ENCODE measurements at places on chromosomes 2 and 18.

DNA sequence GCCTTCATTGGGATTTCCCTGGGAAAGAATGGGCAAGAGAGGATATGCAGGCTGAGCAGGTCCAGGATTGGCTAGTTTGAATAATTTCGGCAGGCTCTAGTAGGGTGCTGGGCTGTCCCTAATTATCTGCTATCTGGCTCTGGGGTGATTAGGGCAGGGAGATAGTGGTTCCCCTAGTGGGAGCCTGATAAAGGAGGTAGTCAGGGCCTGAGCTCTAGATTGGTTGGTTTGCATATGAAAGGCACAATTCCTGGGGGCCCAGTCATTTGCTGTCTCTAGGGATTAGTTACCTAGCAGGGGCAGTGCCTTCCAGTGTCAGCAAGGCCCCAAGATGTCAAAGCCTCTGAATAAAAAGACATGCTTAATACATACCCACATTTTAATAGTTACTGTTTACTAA is 690.1 kb upstream of the KLHL29 start:
- DNase-seq, result no peak

DNA sequence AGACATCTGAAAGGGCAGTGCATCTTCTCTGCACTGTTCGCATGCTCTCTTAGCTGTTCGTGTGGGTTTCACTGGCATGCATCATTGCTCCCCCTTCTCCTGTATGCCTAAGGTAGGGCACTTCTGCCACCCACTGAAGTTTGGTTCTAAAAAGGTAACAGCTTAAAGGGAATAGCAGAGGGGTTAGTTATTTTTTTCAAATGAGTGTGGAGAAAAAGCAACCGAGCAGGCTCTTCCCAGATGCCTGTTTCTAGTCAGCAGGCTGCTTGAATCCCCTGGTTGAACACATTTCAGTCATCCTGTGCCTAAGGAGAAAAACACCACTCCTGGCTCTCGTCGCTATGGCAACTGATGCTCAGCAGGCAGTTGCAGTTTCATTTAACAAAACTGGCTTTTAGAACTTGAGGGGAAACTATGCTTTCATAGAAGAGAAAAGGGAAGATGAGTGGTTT is 69.8 kb upstream of the GALNT3 start:
- DNase-seq, result peak; percentile 53

DNA sequence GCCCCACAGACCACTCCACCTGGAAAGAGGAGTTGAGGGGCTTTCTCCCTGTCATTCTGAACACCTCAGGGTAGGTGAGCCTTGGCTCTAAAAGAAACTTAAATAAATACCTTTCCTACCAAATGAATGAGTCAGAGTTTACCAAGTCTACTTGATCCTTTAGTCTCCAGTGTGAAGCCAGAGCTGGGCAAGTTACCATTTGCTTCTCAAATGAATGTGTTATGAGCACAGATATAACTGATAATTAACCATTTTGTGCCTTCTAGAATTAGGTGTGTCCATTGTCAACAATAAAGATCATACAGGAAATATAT is 347.7 kb downstream of the KIAA1328 start:
- DNase-seq, result no peak

- DNase-seq, result no peak
These were observed 3.3 kb upstream of the POU3F3 start for GRCh38 chr2:104850361-104851290.

DNA sequence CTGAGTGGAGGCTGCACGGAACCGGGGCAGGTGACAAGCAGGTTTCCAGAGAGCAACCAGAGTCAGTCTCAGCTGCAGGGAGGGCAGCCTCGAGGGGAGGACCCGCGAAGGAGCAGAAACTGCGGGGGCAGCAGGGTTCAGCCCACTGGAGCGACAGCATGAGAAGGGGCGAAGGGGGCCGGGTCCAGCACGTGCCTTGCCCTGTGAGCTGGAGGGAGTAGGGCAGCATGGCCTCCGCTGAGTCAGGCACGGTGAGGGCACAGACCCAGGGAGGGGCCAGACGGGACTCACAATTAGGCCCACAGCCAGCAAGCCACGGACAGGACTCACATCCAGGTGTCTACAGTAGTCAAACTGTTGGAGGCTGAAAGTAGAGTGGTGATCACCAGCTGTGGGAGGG is 22.7 kb upstream of the ATP9B start:
- no peak for DNase-seq

GRCh38 chr2:234863043-234863934 is 88.5 kb upstream of the SH3BP4 start:
- DNase-seq, result peak; percentile 51

GRCh38 chr2:207161247-207162123 is 4.3 kb downstream of the KLF7 start:
- DNase-seq, result no peak

DNA sequence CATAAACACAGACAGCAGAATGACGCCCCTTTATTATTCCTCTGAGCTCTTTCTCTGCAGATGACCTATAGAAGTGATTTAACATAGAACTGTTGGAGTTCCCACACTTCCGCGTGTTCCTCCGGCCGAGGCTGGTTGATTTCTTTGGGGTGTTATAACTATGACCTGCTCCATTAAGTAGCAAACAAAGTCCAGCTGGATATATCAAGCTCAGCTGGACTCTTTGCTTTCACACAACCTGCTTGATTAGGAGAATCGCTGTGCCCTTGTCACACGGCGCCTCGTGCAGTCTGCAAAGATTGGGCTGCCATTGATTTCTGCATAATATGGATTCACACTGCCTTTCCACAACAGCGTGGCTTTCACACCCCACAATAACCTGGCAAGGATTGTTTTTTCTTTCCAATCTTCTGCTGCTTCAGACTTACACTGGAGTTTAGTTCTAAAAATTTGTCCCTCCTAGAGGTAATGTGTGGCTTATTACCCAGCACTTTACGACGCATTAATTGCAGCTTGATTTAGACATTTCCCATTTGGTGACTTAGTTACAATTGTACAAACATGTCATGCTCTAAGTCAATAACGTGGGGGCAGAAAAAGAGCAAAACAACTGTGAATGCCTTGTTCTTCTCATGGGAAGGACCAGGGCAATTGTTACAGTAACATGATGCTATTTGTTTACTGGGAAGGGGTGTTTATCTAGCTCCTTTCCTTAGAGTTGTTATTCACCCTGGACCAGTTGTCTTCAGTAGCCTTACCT is 485.7 kb downstream of the TXNL1 start:
- DNase-seq, result no peak

- peak; percentile 47 for DNase-seq
These were observed 83.3 kb downstream of the SP3 start for GRCh38 chr2:173881886-173882285.

- no peak for DNase-seq
These were observed 461.1 kb upstream of the UBE2E3 start for GRCh38 chr2:180519276-180519675.

GRCh38 chr2:50026236-50026635 is 871.9 kb upstream of the FSHR start:
- no peak for DNase-seq

GRCh38 chr2:129274038-129274415 is 705.4 kb upstream of the RAB6C start:
- no peak for DNase-seq

DNA sequence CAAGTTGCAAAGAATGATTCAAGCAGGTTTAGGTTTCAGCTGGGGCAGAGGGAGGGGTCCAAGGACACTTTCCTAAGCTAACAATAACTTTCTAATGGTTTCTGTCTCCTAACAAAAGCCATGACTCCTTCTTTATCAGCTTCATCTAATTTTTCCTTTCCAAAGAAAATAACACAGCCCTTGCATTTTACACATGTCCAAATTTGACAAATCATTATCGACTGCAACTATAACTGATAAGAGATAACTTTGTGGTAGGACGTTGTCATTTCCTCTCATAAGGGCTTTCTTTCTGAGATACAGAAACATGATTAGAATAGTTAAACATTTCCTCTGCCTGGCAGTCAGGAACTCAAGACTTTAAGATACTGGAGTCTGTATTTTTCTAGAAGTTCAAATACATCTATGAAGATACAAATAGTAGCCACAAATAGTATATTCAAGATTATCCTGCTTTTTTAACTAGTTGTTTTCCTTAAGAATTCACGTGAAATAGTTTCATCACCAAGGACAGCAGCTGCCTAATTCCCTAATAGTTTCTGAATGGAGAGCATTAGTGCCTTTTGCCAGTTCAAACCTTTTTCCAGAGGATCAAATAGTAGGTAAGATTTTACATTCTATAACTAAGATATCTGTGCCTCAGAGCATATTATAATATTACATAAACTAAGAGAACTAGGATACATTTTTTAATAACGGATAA is 263.2 kb downstream of the EXOC6B start:
- no peak for DNase-seq

GRCh38 chr18:35479911-35480586 is 17.7 kb downstream of the INO80C start:
- no peak for DNase-seq

DNA sequence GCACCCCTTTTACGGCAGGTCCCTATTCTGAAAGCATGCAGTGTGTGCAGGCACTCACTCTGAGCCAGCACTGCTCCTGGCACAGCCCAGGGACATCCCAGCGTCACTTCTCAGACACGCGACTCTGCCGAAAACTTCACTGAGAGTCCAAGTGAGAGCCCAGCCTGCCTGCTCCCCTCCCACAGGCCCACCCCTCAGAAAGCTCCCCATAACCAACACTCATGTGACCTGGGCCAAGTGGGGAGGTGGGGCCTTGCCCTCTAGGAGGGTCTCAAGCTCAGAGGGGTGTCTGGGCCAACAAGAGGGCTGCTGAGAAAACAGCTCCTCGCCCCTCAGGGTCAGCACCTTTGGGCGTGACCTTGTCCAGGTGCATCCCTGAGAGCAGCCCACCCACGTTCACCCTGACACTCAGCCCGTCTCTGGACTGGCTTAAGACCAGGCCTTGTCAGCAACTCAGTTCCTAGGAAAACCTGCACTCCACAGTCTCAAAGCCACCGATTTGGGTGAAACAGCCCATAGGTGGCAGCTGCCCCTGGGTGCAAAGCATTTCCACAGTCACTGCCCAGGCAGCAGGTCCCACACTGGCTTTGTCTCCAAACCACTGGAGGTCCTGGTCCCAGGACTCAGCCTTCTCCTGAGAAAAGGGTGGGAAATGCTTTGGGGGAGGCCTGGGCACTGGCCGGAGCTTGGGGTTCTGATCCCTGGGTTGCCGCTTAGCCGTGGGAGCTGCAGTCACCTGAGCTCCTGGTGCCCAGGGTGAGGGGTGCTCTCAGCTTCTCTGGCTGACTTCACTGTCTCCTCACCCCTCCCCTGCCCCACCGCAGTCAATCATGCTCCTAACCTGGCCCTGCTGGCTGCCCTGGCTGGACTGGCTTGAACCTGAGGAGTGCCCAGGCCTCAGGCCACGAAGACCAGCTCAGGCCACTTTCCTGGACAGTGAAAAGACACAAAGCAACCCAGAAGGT is 209.6 kb downstream of the HDAC4 start:
- DNase-seq, result no peak

- DNase-seq, result no peak
These were observed 5.6 kb upstream of the ATOH8 start for GRCh38 chr2:85748039-85748734.

DNA sequence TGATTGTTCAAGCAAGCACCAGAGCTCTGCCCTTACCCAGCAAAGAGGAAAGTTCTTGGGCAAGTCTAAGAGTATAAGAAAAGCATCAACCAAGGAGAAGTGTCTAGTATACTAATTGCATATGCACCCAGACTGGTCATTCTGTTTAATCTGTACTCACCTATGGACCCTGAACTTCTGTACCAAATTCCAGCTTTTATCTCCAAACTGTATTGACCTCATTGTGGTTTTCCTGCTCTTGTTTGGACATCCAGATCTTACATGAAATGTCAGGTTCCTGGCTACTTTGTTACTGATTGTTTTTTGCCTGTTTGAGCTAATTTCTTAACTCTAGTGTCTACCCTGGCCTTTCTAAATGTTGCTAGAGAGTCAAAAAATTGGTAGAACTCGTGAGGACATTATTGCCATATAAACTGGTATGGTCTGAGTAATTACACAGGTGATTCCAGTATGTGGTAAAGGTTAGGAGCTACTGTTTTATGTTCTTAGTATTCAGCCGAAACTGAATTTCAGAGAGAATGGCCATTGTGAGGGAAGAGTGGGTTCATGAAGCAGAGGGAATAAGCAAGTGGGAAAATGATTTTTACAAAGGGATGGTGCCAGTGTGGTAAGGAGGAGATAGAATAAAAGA is 146.3 kb downstream of the HNMT start:
- no peak for DNase-seq

- no peak for DNase-seq
These were observed 474.2 kb upstream of the LRRTM1 start for GRCh38 chr2:80778704-80779103.

DNA sequence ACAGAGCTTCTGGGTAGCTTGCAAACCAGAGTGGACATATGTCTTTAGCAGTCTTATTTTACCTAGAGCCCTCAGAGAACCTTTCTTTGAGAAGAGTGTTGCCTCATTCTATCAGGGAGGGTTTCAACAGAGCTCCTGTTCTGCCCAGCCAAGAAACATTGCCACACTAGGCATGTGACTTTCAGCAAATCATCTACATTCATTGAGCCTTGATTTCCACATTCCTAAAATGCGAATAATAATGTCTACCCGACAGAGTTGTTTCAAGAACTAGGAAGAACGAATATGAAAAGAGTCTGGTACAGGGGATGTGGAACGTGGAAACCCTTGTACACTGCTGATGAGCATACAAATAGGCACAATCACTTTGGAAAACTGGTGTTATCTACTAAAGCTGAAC is 7.8 kb upstream of the PRKAG3 start:
- no peak for DNase-seq

DNA sequence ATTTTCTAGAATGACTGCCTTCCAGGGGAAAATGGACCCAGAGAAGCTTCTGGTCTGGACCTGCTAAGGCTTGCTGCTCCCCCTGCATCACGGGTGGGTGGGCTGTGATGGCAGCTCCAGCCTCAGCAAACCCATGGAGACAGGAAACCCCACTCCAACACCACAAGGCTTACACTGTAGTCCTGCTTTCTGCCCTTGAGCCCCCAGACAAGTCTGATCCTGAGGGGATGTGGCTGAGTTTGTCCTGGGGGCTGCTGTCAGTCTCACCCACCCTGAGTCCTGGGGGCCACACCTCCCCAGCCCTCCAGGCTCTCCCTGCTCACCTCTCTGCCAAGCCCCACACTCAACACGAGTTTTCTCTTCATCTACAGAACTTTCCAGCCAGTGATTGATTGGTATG is 279.4 kb downstream of the EIPR1 start:
- no peak for DNase-seq

- no peak for DNase-seq
These were observed 40.4 kb upstream of the FAM124B start for GRCh38 chr2:224442071-224442967.

DNA sequence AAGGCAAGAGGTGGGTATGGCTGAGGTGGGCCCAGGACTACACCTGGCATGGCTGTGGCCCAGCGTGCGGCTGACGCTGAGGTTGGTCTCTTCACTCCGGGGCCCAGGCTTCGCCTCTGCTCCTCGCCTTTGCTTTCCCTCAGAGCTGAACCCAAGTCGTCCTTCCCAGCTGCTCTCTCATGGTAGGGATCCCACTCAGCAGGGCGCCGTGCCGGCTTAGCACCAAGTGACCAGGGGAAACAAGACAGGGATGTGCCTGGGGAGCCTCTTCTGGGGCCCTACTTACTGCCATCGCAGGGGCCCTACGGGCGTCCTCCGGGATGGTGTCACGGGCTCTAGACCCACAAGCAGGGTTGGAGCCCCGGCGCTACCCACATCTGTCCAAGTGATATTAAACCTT is 138.1 kb upstream of the ALKAL2 start:
- no peak for DNase-seq
